ENCODE measurements at places on chromosomes 1 and 21.

DNA sequence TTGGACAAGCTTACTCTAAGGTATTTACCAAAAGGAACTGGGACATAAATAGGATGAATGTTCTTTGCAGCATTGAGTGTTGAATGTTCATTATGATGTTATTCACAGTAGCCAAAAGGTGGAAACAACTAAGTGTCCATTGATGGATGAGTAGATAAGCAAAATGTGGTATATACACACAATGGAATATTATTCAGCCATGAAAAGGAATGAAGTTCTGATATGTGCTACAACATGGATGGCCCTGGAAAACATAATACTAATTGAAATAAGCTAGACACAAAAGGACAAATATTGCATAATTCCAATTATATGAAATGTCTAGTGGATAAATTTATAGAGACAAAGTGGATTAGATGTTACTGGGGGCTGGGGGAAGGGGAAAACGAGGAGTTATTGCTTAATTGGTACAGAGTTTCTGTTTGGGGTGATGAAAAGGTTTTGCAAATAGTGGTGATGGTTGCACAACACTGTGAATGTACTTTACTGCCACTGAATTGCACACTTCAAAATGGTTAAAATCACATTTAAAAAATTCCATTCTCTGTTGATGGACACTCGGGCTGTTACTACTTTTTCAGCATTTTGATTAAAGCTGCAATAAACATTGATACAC, 2.9 kb downstream of the MTARC1 start:
- no peak for DNase-seq

DNA sequence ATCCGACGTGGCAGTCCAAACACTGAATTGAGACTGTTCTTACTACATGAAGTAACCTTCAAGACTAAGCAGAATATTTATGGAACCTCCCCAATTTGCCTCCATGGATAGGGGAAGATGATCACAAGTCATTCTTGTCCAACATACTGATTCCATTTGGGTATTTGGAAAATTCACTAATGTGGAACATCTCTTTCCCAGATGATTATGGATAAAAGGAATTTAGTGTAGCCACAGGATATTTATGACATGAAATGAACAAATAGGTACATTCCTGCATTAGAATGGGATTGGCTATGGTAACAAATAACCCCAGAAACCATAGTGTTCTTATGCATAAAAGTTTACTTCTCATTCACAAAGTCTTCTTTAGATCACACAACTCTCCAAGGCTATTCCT, 40.2 kb upstream of the SGIP1 start:
- DNase-seq = no peak

DNA sequence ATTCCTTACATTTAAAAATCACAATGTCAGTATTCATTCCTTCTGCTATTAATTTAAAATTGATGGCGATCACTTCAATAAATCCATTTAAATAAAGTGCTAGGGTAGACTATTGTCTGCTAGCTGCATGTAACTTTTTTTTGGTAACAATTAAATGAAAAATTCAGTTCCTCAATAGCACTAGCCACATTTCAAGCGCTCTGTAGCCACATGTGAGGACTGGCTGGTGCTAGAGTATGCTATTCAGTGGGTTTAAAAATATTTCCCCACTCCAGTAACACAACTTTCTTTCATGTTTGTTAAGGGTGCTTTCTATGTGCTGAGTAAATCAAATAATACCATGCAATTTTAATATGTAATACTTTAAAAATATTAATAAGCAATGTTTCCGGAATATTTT, 108.2 kb downstream of the LTN1 start:
- DNase-seq = no peak

- no peak for DNase-seq
These were observed 546.2 kb upstream of the ADGRL2 start for GRCh38 chr1:81254560-81254959.

DNA sequence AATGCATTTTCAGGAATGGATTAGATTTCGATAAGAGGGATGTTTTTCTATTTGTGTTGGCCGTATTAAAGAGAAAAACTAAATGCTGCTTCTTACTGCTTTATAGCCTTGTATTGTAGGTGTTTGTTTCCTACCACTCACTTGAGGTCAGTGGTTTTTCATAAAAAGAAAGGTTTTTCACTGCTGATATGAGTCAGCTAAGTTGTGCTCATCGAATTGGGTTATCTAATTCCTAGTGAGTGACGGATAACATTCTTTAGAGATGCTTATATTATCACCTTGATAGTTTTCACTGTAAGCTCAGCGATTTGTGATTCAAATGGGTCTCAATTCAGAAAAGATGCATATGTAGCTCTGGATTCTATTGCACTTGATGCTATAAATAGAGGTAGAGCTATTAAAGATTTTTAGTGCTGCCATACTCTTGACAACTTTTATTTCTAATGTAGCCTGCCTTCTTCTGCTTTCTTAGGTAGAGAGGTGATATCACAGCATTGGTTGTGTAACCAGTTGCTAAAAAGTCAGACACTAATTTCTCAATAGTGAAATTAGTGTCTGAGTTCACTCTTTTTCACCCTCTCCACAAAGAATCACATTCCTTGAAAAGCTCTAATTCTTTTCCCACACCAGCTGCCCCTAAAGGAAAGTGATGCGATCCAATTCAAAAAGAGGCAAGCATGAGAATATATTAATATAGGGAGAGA, 180.0 kb downstream of the RASAL2 start:
- DNase-seq = no peak

DNA sequence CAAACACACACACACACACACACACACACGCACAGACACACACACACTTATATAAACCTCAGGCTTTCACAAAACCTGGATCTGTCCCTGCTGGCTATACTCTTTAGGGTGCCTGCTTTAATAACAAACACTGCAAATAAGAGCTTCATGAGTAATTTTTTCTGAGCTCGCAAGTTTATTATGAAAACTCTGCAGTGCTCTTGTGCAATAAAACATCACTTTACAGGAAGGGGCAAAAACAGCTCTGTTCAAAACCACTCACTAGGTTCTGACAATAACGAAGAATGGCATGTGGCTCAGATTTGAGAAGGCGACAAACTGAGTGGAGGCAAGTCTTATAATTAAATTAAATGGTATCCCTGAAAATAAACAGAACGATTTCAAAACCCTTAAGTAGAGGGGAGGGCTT, 42.6 kb upstream of the CTPS1 start:
- DNase-seq = no peak

DNA sequence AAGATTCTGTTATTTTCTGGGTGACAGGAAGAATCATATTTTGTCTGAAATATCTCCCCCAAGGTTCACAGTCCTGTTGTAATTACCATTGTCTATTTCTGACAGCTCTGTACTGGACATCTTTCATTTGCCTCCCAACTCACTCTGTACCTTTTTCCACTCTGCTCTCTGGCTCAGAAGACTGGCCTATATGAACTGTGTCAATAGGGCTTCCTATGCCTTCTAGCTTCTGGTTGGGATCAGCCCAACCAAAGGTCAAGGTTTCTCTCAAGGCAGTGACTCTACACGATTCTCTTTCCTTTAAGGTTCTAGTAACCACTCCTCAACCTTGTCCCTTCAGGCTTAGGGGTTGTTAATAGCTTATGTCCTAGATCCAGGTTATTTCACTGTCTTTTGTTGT, 17.5 kb downstream of the KLHL12 start:
- no peak for DNase-seq

DNA sequence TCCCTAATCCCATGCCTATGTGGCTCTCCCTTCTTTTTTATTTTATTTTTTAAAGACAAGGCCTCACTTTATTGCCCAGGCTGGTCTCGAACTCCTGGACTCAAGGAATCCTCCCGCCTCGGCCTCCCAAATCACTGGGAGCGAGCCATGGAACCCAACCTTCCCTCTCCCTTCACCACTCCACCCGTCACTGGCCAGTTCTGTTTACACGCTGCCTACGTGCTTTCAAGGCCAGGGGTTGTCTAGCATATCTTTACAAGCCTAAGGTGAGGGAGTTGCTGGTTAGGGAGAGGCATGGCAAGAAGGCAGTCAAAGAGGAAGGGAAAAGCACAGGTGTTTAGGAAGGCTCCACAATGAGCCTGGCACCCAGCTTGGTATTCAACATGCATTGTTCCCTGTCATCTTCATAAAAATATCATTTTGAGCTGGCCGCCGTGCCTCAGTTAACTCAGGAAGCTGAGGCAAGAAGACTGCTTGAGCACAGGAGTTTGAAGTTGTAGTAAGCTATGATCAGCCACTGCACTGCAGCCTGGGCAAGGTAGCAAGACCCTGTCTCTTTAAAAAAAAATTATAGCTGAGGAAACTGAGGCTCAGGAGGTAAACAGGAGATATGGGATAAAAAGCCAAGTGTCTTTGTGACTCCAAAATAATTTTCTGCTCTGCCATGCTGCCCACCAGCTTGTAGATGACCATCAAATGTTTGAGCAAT, 1.1 kb downstream of the RHBDL2 start:
- DNase-seq = no peak

DNA sequence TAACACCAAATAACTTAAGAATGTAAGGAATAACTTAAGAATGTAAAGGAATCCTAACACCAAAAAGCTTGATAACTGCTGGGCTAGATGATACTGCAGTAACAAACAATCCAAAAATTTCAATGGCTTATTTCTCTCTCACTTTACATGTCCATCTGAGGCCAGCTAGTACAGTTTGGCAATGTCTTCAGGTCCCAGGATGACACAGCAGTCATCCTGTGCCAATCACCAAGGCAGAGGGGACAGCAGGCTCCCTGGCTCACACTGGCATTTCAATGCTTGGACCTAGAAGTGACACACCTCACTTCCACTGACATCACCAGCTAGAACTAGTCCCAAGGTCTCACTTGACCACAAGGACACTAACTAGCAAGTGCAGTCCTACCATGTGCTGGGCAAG, 15.3 kb downstream of the DNAJC11 start:
- DNase-seq = no peak

DNA sequence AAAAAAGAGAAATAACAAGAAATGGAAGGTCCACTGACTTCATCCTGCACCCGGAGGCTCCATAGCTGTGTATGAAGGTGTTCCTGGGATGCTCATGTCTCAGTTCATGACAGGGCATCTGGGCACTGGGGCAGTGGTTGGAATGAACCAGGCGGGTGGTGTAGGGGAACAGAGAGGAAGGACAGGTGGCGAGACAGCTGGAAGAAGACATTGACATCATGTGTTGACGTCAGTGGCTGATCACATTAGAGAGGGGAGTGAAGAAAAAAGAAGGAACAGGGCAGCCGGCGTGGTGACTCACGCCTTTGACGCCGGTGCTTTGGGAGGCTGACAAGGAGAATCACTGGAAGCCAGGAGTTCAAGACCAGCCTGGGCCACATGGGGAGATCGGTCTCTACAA, 50.1 kb downstream of the HUNK start:
- DNase-seq = no peak

- DNase-seq = no peak
These were observed 18.3 kb upstream of the EFHD2 start for GRCh38 chr1:15391366-15391765.

- DNase-seq = no peak
These were observed 181.3 kb upstream of the SPAG17 start for GRCh38 chr1:118366286-118366685.

GRCh38 chr1:109347511-109347910, 40.7 kb upstream of the MYBPHL start:
- DNase-seq = no peak

DNA sequence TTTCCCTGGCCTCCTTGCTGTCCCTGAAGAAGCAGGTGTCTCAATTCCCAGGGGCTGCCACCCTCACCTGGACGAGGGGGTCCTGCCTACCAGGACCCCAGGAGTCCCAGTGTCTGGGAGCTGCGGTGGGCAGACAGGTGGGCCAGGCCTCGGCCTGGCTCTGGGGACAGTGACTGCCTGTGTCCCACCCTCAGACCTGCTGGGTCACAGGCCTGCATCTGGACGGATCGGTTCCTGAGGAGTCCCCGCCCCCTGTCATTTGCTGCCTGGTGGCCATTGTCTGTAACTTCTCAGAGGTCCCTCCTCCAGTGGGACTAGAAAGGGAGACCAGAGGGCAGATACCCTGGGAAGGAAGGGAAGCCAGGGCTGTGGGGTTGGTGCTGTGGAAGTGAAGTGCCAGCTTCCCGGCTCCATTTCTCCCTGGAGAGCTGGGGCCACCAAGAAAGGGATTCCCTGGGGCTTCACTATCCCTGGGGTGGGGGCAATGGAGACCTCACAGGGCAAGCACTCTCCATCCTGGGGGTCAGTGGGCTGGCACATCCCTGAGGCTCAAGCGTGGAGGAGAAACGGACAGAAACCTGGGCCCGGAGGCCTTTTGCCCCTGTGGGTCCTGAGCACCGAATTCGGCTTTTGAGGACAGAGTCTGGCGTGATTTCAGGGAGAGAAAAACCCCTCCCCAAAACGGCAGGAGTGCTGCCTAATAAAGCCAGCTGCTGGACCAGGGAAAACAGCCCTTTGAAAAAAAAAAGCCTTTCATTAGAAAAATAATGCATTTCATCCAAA, 157.3 kb downstream of the PEX14 start:
- DNase-seq = no peak

- DNase-seq = no peak
These were observed 8.1 kb downstream of the COL8A2 start for GRCh38 chr1:36116901-36117300.

GRCh38 chr1:244313346-244313745, 138.4 kb downstream of the ADSS2 start:
- no peak for DNase-seq

DNA sequence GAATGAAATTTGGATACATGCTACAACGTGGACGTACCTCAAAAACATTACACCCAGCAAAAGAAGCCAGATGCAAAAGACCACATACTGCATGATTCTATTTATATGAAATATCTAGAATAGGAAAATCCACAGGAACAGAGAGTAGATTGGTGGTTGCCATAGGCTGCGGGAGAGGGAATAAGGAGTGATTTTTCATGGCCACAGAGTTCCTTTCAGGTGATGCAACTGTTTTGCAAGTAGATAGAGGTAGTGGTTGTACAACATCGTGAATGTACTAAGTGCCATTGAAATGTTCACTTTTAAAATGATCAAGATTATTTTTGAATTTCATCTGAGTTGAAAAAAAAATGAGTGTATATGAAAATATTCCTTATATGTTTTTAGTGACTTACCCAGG, 115.3 kb upstream of the RUNX1 start:
- DNase-seq = no peak

DNA sequence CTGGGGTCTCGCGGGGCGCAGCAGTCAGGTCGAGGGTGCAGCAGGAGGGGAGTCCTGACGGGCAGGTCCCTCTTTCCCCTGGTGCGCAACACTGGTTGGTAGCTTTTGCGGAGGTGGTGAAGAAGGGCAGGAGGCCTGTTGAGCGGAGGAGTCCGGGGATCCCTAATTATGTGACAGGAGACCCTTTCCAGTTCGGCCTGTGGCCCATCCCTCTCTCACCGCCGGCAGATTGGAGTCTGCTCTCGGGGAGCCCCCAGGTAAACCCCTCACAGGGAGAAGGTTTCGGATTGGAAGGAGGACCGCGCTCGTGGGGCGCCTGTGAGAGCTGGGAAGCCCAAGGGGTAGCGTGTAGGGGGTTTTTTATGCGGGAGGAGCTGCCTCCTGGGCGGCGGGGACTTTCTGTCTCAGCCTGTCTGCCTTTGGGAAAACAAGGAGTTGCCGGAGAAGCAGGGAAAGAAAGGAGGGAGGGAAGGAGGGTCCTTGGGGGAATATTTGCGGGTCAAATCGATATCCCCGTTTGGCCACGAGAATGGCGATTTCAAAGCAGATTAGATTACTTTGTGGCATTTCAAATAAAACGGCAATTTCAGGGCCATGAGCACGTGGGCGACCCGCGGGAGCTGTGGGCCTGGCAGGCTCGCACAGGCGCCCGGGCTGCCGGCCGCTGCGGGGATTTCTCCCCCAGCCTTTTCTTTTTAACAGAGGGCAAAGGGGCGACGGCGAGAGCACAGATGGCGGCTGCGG, 9.5 kb downstream of the SIM2 start:
- DNase-seq = no peak

Measured in stimulated activated CD4-positive, alpha-beta T cell treated with anti-CD3 and anti-CD28 coated beads, Interleukin-1b, Interleukin-23, amount 100 ng/mL, for 1 hour (primary cell).